ENCODE measurements at places on chromosomes 16 and 17. TPM values are rescaled to one million over a fixed set of nuclear protein-coding genes. Genes with fewer than 3 reads are reported as not detected.

DNA sequence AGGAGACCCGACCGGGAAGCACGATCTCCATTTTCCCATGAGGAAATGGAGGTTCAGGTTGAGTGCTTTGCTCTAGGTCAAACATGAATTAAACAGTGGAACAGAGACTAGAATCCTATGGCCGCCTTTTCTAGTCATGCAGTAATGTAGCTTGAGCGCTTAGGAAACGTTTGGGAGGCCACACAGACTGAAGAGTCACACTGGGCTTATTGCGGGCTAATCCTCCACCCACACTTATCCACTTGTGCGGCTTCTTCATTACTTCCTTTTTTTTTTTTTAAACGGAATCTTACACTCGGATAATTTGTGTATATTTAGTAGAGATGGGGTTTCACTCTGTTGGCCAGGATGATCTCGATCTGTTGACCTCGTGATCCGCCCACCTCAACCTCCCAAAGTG, 26.0 kb downstream of the CACNG3 start:
- no peak for DNase-seq

DNA sequence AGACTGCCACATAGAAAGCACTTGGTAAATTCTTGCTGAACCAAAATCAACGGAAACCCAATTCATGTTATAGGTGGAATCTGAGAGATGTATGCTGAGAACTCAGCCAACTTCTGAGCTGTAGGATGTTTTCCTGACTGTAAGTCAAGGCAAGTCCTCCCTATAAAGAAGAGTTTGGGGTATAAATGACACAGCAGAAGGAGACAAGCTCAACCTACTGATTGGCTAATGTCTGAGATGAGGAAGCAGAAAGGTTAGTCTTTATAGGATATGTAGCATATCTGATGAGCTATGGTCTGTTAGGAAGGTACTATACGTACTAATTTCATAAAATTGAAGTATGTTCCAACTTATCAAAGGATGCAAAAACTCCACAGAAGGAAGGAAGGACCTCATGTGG, 99.5 kb downstream of the XYLT1 start:
- no peak for DNase-seq

DNA sequence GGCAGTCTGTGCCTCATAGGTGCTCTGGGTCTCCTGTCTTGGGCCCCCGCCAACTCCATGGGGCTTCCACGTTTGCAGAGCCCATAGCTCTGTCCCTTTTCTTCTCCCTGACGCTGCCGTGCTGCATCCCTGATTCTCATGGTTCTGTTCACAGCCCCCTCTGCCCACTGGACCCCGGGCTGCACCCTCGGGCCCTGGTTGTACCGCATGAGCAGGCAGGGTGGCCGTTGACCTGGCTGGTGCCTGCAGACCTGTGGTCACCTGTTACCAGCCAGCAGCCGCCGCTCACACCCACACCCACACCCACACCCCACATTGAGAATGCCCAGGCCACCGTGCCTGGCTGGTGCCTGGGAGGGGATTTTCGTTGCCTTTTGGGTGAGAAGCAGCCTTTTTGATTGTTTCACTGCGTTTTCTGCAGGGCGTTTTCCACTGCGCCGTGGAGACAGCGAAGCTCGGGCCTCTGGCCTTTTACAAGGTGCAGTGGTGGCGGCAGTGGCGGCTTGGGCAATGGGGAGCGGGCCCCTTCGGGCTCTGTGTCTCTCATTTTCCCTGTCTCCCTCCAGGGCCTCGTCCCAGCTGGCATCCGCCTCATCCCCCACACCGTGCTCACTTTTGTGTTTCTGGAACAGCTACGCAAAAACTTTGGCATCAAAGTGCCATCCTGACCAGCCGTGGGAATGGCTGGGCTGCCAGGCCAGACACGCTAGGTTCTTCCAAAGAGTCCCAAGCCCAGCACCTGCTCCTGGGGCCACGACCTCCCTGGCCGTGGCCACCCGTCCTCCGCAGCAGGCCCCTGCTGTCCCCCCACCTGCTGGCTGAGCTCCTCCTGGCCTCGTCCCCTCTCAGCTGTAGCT, 7.6 kb downstream of the SLC25A10 start:
- no peak for DNase-seq

GRCh38 chr17:67180275-67180674, 64.7 kb downstream of the HELZ start:
- DNase-seq = no peak

SMIM36 gene
- not detected for total RNA-seq

TMEM204 gene
- 1.7 TPM for total RNA-seq

- DNase-seq = no peak
These were observed 177.7 kb downstream of the MYO1D start for GRCh38 chr17:32699247-32699646.

DNA sequence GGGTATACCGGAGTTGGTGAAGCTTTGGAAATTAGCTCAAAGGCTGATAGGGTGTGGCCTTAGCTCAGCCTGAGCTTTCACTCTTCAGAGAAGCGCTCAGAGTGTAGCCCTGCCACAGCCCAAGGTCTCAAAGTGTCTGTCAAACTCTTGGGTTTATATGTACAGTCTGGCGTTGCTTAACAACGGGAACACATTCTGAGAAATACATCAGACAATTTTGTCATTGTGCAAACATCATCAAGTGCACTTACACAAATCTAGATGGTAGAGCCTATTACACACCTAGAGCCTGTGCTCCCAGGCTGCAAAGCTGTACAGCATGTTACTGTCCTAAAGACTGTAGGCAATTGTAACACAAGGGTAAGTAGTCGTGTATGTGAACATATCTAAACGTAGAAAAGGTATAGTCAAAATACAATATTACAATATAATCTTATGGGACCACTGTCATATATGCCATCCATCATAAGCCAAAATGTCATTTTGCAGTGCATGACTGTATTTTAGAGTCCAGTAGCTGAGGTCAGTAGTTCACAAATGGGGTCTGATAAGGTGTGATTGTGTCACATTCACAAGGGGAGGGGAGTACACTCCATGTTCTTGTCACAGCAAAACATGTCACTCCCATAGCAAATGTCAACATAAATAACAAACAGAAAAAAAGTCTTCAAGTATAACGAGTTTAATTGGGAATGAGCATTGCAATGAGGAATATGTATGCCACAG, 20.6 kb downstream of the CHAD start:
- DNase-seq = no peak

DNA sequence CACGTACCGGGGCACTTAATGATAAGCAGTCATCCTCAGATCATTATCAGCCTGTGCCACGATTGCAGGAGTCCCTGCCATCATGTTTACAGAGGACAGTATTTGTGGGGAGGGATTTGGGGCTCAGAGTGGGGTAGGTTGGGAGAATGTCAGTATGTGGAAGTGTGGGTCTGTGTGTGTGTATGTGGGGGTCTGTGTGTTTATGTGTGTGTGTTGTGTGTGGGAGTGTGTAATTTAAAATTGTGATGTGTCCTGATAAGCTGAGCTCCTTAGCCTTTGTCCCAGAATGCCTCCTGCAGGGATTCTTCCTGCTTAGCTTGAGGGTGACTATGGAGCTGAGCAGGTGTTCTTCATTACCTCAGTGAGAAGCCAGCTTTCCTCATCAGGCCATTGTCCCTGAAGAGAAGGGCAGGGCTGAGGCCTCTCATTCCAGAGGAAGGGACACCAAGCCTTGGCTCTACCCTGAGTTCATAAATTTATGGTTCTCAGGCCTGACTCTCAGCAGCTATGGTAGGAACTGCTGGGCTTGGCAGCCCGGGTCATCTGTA, 13.5 kb upstream of the EFCAB13 start:
- no peak for DNase-seq

DNA sequence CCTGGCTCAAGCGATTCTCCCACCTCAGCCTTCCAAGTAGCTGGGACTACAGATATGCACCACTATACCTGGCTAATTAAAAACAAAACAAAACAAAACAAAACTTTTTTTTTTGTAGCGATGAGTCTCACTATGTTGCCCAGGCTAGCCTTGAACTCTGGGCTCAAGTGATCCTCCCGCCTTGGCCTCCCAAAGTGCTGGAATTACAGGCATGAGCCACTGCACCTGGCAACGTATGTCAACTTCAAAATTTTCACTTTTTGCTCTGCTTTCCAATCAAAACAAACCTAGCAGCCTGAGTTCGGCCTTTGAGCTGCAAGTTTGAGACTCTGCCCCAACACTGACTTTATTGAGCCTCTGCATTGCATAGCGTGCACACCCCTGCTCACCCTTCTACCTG, 4.5 kb upstream of the RAI1 start:
- DNase-seq = no peak

- DNase-seq = peak; percentile 17
These were observed 1.5 kb upstream of the SLC38A8 start for GRCh38 chr16:84044118-84044488.

LPO gene
- not detected for total RNA-seq

KARS1 gene
- total RNA-seq = 161 TPM

- no peak for DNase-seq
These were observed 827 bp downstream of the CDK10 start for GRCh38 chr16:89687092-89687940.

GRCh38 chr17:74403512-74404137, 28.3 kb upstream of the GPRC5C start:
- DNase-seq = no peak

- no peak for DNase-seq
These were observed 49.3 kb downstream of the NSRP1 start for GRCh38 chr17:30165960-30166359.

- no peak for DNase-seq
These were observed 251.4 kb upstream of the KIF2B start for GRCh38 chr17:53571342-53571741.

GRCh38 chr17:52276381-52277008, 118.0 kb upstream of the CA10 start:
- no peak for DNase-seq

TRAPPC1 gene
- total RNA-seq = 3.8 TPM

RHBDF2 gene
- 5.9 TPM for total RNA-seq

- DNase-seq = no peak
These were observed 41.5 kb downstream of the LDHD start for GRCh38 chr16:75074920-75075687.

- DNase-seq = peak; percentile 64
These were observed 13.0 kb downstream of the AIPL1 start for GRCh38 chr17:6421700-6422604.

C16orf74 gene
- 8.7 TPM for total RNA-seq

GRB7 gene
- total RNA-seq = not detected

ASPHD1 gene
- 73.0 TPM for total RNA-seq

- no peak for DNase-seq
These were observed 7.2 kb upstream of the SLC43A2 start for GRCh38 chr17:1635675-1636465.

- peak; percentile 44 for DNase-seq
These were observed 113.4 kb downstream of the ENGASE start for GRCh38 chr17:79188048-79188447.
